Natural killer cell treated with Interleukin-12 subunit alpha and Interleukin-12 subunit beta and Interleukin-15 and Interleukin-18, amount 100 ng/mL, for 72 hours (primary cell): ENCODE measurements at places on chromosomes 11 and 22.

DNA sequence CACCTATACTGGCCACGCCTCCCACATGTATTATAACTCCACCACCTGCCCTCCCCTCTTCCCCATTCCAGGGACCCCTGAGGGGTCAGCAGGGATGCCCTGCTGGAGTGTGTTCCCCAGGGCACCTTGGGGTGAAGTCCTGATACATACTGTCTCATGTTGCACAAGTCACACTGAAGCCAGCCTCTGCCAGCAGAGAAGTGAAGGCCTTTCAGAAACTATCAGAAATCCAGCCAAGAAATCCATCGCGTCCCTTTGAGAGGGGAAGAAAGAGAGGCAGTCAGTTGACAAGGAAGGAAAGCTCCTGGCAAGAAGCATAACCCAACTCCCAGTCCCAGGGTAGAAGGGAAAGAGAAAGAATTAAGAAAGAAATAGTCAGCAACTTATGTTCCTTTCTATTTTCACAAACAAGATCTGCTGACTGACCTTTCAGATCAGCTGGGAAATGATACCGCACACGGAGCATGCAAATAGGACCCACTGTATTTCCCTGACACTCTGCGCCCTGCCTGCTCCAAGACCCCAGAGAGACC, 45.2 kb downstream of the SC5D start:
- no peak for DNase-seq

GRCh38 chr11:126146454-126147192, 64.8 kb downstream of the RPUSD4 start:
- DNase-seq, result peak; percentile 5

- DNase-seq, result no peak
These were observed 24.9 kb downstream of the CD44 start for GRCh38 chr11:35163702-35164496.

DNA sequence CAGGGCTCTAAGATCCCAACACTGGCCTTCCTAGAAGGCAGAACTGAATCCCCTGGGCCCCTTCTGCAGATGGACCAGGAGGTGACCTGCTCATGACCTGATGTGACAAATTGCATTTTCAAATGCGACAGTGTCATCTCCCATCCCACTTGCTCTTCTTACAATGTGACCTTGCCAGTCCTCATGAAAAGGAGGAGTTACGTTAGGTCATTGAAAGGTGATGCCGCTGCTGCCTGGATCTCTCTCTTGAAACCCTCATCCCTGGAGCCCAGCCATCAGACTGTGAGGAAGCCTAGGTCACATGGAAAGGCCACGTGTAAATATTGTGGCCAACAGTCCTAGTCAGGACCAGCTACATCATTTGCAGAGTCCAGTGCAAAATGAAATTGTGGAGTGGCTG, 5.7 kb upstream of the C1QTNF4 start:
- no peak for DNase-seq

- no peak for DNase-seq
These were observed 14.1 kb upstream of the WNT7B start for GRCh38 chr22:45991098-45991497.

DNA sequence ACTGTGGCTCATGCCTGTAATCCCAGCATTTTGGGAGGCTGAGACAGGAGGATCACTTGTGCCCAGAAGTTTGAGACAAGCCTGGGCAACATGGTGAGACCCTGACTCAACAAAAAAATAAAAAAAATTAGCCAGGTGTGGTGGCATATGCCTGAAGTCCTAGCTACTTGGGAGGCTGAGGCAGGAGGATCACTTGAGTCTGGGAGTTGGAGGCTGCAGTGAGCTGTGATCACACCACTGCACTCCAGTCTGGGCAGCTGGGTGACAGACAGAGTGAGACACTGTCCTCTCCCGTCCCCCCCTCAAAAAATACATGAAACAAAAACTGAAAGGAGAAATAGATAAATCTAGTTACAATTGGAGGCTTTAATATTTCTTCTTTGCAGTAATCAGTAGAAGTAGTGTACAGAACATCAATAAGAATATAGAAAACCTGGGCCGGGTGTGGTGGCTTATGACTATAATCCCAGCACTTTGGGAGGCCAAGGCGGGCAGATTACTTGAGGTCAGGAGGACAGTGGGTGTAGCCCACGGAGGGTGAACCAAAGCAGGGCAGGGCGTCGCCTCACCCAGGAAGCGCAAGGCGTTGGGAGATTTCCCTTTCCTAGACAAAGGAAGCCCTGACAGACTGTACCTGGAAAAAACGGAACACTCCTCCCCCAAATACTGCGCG, 19.6 kb upstream of the DLAT start:
- DNase-seq, result no peak

DNA sequence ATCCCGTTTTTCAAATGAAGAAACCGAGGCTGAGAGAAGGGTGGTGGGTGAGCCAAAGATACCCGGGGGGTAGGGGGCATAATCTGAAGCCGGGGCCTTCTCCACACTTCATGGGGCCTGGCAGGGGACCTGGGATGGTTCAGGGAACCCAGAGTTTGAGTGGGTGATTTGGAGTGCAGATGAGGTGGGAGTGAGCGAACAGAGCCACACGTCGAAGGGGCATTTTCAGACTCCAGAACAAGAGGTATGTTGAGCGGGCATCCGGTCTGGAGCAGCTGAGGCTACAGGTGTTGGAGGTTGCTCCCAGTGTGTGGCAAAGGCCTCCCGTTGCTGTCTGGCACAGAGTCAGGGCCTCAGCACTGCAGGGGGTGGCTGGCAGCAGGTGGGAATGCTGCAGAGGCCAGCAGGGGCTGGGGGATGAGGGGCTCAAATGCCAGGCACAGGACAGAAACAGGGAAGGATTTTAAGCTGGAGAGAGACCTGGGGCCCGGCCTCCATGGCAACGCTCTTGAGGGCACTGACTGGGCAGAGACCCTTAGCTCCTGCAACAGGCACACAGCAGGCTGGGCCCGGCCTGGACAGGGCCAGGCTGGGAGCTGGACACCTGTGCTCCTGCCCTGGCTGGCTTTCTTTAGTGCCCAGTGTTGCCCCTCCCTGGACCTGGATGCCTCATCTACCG, 46.2 kb downstream of the WNT11 start:
- DNase-seq, result peak; percentile 34

- no peak for DNase-seq
These were observed 2.2 kb upstream of the NUP160 start for GRCh38 chr11:47850337-47850736.

- peak; percentile 29 for DNase-seq
These were observed 4.9 kb downstream of the RIC8A start for GRCh38 chr11:212150-213100.

DNA sequence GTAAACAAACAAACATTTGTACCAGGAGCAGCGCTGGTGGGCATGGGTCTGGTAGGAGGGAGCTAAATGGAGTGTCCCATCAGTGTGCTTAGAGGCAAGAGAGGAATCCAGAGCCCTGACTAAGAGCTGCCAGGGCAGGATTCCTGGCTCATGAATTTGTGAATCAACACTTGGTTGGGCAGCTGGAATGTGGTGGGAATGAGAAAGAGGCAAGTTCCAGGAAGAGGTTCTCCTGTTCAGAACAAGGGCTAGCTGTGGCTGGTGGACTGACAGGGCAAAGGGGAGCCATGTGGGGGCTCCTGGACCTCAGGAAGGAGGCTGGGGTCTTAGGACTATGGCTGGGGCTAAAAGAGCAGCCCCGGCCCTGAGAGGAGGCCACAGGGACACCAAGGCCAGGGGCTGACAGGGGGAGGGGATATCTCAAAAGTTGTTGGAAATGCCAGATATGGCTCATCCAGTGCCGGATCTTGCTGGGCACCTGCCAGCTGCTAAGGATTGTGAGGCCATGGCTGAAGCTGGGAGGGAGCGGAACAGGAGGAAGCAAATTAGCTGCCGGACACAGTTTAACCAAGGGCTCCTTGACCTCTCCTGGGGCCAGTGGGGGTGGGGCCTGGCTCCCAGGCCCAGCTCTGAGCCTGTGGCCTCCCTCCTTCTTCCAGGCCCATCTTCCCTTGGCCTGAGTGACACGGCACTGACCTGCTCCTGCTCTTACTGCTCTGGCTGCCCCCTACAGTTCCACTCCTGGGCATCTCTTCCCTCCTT, 14.6 kb upstream of the P2RY6 start:
- no peak for DNase-seq

- peak; percentile 92 for DNase-seq
These were observed 24.8 kb upstream of the ADORA2A start for GRCh38 chr22:24402460-24403192.

DNA sequence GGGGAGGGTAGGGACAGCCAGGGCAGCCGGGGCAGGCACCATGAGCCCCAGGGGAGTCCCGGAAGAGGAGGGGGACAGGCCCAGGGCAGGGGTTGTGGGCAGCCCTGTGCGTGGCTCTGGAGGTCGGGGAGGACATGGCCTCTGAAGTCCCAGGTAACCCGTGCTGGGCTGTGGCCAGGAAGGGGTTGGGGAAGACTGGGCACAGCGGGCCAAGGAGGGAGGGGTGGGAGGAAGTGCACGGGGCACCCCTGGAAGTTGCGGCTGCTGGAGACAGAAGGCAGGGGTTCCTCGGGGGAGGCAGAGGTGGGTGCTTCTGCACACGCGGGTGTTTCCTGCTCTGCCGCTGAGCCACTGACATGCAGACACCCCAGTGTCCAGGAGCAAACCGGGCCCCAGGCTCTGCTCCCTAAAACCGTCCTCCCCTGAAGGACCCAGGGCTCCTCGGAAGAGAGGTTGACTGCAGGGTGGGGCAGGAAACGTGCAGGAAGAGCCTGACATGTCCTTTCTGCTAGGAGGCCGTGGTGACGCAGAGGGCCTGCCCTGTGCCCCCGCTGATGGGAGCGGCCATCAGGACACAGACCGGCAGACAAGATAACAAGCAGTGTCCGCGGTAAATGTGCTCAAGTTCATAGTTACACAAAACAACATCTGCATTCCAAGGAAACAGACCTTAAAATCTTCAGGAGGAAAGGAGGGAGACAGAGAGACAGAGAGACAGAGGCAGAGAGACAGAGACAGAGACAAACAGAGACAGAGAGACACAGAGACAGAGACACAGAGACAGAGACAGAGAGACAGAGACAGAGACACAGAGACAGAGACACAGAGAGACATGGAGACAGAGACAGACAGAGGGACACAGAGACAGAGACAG, 5.7 kb downstream of the TNNI2 start:
- no peak for DNase-seq

DNA sequence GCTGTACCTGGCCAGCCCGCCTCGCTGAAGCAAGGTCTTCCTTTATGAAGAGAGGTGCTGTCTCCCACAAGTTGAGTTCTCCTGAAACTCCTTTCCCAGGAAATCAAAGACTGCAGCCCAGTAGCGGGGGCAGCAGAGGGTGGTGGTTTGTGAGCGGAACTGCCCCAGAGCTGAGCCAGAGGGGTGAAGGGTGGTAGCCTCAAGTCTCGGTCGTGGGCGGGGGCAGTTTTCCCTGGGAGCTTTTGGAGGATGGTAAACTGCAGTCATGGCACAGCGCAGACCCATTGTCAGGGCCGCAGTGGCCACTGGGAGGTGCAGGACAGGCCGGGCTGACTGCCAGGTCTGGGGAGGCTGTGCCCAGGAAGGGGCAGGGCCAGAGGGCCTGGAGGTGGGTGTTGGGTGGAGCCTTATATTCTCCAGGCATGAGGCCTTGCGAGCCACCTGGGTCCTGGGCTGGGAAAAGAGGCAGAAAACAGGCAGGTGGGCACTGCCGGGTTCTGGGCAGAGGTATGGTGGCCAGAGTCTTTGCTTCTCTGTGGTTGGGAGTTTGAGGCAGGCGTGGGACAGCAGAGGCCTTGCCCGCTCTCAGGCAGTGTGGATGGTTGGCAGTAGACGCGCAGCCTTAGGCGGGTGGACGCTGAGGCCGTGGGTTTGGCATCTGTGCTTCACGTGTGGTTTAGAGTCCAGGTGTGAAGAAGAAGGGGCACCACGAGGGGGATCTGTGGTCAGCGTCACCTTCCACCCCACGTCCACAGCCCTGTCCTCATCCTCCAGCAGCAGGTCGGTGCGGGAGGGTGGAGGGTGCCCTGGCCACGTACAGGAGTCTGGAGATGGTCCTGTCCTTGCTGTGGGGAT, 1176.4 kb downstream of the BRD1 start:
- no peak for DNase-seq
